ENCODE measurements at places on chromosomes 11 and 22.

DNA sequence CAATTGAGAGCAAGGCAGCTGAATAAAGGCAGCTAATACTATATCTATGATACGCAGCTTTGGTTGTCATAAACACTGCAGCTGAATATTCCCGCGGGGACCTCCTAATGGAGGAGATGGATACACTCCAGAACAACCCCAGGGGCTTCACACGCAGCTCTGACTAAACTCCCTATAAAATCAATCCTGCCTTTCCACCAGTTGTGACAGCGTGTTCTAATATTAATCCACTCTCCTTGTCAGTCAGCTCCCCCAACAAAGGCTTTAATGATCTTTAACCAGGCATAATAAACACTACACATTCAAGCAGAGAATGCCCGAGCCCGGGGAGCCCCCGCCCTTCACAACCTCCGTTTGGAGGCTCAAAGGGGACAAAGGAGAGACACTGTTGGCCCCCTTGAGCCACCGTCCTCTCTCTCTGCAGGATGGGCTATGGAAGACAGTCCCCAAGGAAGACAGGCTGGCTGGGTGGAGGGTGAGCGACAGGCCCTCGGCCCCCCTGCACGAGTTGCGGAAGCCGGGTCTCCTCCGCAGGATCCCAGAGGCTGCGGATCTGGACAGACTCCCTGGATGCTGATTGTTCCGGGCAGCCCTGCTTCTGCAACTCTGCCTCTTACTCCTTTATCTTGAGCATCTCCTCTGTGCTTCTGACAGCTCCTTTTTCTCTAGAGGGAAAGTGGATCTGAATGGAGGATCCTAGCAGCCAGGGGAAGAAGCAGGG is 565.2 kb downstream of the BUD13 start:
- H3K27me3 ChIP-seq, result no peaks in the 10 kb centered on the region
- no peak for DNase-seq
- no peak overlapping the region for H3K4me3 ChIP-seq

GRCh38 chr11:94185416-94186084 is 56.9 kb downstream of the PANX1 start:
- H3K4me1 ChIP-seq, result peaks cover 7% of the 10 kb centered on the region
- H3K27ac ChIP-seq, result no peak overlapping the region
- peaks cover 23% of the 10 kb centered on the region for H3K36me3 ChIP-seq
- DNase-seq, result no peak

- no peak overlapping the region for H3K27ac ChIP-seq
- peaks cover 2% of the 10 kb centered on the region for H3K4me1 ChIP-seq
- H3K4me3 ChIP-seq, result no peak overlapping the region
- no peaks in the 10 kb centered on the region for H3K27me3 ChIP-seq
- DNase-seq, result no peak
Observed at GRCh38 chr11:103928802-103929161, 107.7 kb upstream of the DDI1 start.

- no peak overlapping the region for H3K4me3 ChIP-seq
- H3K36me3 ChIP-seq, result no peaks in the 10 kb centered on the region
Observed at GRCh38 chr11:24134879-24135589, 361.8 kb upstream of the LUZP2 start.

DNA sequence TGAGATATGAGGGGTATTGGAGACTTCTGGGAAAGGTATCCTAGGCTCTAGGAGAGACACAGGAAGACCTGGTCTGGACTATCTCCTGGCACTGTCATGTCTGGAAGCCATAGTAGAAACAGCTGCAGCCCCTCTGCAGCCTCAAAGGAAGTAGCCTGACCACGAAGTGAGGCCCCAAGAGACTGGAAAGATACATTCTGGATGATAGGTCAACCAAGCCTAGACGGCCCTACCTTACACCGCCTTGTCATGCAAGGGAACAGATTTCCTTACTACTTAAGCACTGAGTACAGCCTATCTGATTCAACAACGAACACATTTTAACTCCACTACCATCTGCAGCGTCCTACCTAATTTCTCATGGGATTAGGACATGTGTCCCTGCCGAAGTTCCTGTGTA is 31.1 kb downstream of the UQCR10 start:
- H3K27me3 ChIP-seq, result no peaks in the 10 kb centered on the region
- peaks cover 5% of the 10 kb centered on the region for H3K4me1 ChIP-seq
- no peak for DNase-seq
- no peak overlapping the region for H3K4me3 ChIP-seq

- no peaks in the 10 kb centered on the region for H3K4me1 ChIP-seq
- H3K27me3 ChIP-seq, result no peaks in the 10 kb centered on the region
- H3K36me3 ChIP-seq, result peaks cover 6% of the 10 kb centered on the region
- H3K4me3 ChIP-seq, result no peak overlapping the region
- H3K27ac ChIP-seq, result no peak overlapping the region
Observed at GRCh38 chr11:75879737-75880136, 64.7 kb downstream of the UVRAG start.

Data from MCF 10A (cell line).